Activated T-cell treated with anti-CD3 and anti-CD28 coated beads, Interleukin-2, amount 50 U/mL, for 1 hour (primary cell): ENCODE measurements at places on chromosomes 5 and 9.

GRCh38 chr9:97787551-97787950 lies 65.5 kb upstream of the FOXE1 start:
- no peak for DNase-seq

DNA sequence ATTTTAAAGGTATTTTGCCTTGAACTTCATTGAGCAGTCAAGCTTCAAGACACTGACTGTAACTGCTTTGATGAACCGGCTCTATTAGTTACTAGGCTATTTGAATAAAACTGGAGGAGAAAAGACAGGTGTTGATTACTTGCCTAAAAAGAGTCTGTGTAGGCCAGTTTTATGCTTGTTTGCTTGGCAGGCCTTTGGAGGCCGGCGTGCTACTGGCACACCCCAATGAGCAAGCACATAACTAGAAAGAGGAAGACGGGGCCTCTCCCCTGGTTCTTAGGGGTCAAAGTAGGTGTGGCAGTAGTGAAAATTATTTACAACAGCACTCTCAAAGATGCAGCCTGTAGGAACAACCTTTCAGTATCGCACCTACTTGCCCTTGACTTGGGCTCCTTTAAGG lies 2.1 kb upstream of the ZFR start:
- no peak for DNase-seq

DNA sequence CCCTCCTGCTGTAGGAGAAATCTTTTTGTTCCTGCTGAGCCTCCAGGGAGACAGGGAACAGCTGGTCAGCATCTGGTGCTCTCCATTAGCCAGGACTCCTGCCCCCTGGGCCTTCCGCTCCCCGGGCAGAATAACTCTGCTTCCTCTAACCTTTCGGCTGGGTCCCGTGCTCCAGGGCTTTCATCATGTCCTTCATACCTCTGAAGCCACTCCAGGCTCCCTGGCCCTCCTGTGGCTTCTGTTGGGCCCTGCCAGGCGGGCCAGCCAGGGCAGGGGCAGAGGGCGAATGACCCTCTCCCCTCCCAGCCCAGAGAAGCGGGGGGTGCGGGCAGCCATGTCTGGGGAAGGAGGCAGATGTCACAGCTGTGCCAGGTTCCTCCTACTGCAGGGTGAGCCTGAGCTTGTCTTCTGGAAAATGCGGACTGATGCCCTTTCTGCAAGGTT lies 81.7 kb upstream of the LMX1B start:
- DNase-seq = no peak

DNA sequence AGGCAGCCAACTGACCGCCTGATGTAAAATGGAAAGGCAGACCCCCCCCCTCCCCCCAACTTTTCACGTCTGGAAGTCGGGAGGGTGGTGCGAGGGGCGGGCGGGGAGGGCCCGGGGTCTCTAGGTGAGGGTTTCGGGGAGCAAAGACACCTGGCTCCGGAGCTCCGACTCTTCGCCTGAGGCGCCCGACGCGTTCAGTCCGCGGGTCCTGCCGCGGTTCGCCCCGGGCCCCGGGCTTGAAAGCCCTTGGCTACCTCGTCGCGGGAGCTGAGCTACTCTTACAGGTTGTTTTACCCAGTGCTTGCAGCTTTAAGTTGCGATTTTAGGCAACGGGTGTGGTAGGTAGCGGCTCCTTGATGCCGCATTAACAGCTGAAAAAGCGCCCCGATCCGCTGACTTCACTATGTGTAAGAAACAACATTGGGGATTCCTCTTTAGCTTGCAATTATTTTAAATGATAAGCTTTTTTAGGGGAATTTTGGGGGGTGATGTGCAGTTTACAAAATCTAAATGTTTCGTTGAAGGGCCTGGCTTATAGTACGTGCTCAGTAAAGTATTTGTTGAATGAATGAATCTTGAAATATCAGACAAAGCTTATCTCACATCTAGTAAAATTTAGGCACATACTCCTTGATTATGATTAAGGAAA lies 722 bp downstream of the CDC42SE2 start:
- DNase-seq = peak; percentile 67

GRCh38 chr9:133147412-133148198 lies 16.1 kb downstream of the GBGT1 start:
- peak; percentile 89 for DNase-seq

- no peak for DNase-seq
Measured at GRCh38 chr9:109035684-109036423, 22.6 kb upstream of the CTNNAL1 start.

DNA sequence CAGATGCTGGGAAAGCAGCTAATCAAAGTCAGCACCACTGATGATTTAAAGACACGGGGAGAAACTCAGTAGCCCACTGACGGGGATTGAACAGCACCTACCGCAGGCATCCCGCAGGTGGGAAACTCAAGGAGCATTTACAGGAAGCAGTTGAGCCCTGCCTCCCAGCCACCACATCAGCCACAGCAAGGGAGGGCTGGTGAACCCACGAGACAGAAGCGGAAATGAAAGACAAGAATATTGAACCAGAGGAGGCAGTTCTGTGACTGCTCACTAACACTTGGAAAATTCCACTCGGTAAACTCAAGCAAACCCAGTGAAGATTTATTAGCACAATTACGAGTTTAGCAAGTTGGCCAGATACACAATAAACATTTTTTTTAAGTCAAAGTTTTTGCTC lies 10.6 kb upstream of the FAM163B start:
- peak; percentile 63 for DNase-seq

DNA sequence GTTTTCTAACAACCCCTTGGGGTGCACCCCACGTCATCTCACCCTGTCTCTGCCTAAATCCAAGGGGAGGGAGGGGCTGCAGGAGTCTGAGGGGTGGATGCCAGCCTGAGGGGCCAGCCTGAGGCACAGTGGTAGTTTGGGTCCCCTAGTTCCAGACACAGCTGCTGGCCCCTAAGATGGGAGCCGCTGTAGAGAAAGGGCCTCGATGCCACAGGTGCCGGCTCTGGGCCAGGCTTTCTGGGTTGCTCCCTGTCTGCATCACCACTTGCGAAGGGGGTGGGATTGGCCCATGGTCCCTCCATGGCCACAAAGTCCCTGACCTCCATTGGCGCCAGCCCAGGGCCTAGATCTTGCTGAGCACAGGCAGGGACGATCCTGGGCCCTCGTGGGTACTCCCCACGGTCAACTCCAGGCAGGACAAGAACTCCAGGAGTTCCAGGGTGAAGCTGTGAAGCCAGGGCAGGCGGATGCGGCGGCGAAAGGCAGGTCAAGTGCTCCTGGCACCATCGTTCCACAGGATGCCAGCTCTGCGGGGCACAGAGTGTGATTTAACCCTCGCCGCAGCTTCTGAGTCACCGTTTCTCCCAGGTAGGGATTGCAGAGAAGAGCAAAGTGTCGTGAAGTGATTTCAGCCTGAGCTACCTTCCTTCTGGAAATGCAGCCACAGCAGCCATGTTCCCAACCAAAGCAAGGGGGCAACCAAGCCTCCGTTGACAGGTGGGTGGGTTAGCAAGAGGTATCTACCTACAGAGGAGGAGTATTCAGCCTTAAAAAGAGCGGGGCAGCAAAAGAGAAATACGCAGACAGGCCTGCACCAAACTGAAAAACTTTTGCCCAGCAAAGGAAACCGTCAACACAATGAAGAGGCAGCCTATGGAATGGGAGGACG lies 41.6 kb upstream of the EXOC3 start:
- DNase-seq = no peak

DNA sequence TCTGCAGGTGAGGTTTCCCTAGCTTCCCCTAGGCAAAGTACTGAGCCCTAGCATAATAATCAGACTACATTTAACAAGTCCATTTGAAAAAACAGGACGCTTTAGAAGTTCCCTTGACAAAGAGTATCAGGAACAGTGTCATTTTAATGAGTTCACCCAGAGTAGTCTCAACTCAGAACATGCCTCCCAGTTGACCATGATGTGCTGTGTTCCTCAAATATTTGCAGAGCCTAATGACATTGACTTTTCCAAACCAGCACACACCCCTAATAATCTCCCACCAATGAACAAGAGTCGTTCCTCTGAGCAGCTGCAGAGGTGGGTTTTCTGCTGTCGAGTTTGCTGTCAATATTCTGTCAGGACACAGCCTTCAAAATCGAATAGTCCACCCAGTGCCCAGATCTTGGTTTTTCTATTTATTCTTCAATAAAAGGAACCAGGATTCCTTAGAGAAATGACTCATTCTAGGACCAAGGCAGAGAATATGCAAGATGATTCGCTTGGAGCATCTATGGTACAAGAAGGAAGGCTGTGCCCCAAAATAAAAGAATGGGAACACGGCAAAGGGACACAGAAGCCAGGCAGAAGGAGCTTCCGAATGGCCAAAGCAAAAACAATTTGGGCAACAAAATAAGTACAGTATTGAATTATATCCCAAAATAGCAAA lies 57.6 kb downstream of the OTULIN start:
- DNase-seq = no peak

DNA sequence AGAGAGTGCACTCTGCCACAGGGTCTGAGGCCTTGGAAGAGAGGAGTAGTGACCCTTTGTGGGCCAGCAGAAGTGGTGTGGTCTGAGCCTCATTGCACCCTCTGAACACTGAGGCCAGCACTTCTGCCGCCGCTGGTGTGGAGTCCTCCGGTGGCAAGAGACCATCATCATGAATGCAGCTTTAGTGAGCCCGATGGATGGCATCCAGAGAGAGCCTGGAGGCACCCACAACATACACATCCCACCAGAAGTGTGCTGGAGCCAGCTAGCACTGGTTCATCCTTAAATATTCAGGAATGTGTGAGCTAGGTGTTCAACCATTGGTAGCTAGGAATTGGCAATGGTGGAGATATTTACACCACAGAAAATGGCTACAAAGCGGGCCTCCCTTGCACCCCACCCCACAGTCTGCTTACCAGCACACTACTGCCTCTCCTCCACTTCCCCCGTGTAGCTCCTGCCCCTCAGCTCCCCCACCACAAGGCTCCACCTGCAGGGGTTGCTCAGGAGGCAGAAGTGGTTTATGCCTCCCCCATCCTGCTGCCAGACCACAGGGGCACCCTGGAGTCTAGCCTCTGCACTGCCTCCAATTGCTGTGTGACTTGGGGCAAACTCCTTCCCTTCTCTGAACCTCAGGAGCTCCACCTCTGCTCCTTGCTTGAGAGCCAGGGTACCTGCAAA lies 16.4 kb downstream of the SLC6A7 start:
- DNase-seq = no peak

GRCh38 chr9:75930730-75931321 lies 40.4 kb downstream of the PCSK5 start:
- no peak for DNase-seq

GRCh38 chr5:110255194-110255593 lies 471.3 kb downstream of the TMEM232 start:
- DNase-seq = no peak

DNA sequence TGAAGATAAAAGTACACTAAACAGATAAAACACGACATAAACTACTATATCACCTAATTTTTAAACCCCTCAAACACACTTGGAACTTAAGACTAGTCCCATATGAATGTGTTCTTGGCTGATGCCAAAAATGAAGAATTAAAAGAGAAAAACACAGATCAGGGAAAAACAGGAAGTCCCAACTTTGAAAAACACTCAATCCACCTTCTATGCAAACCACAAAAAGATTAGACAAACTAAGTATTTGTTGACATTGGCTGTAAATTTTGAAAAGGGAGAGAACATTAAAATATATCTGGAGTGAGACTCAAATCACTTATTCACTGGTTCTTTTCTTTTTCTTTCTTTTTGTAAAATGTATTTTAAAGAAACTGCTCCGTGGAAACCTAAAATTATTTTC lies 81.4 kb downstream of the ANKH start:
- DNase-seq = no peak

DNA sequence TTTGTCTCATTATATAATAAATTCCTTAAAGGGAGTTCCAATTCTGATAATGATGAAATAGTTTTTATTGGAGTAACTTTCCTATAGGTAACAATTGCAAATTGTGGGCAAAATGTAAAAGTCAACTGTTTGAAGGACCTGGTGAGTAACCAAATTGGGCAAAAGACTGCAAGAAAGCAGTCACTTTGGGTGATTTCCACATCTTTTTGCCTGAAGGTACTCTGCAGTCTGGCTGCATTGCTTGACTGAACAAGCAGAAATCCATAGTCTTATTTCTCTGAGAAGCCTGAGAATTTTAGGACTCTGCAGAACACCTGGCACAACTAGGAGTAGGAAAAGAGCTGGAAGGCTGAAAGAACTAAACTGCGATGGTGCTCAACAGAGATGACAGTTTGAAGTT lies 114.9 kb downstream of the HOMER1 start:
- DNase-seq = no peak

- peak; percentile 56 for DNase-seq
Measured at GRCh38 chr9:134325096-134325812, 1.0 kb upstream of the RXRA start.

DNA sequence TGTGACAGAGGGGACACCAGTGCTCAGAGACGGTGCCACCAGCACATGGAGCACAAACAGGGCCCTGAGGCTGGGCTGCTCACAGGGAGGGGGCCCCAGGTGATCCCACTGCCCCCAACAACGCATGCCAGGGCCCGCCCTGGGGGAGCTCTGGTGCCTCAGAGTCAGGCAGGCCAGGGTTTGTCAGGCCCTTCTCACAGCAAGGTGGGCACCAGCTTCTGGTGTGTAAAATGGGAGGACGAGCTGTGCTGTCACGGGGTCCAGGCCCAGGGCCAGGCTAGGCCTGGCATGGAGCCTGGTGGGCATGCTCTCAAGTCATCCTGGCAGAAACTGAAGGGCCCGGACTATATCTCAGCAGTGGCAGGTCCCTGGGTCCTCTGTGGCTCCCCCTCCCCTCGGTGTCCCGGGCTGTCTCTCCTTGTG lies 34.5 kb downstream of the PRRT1B start:
- no peak for DNase-seq

DNA sequence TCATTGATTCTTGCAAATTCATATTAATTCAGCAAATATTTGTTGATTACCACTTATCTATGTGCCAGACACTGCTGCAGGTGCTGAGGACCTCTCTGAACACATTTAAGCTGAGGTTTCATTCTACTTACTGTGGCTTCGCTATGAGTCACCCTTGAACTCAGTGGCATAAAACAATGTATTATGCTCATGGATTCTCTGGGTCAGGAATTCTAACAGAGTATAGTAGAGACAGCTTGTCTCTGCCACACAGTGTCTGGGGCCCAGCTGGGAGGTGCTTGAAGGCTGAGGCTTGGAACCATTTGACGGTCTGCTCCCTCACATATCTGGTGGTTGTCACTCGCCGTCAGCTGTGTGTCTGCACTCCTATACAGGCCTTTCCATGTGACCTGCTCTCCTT lies 124.3 kb upstream of the NR3C1 start:
- DNase-seq = no peak

DNA sequence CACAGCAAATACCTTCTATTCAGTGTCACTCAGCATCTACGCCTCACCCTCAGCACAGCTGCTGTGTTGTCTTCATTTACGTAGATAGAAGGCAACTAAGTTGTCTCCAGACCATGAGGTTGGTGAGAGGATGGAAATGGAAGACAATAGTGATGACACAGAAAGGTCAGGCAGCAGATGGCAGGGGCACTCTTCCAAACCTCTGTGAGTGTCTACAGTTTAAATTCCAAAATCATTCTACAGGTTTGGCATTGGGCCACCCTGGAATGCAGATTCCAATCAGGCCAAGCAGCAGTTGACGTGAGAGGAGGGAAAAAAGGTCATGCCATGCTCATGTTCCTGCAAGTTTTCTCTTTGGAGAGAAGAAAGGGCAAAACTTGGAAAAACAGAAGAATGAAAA lies 68.7 kb upstream of the ADAMTSL1 start:
- DNase-seq = no peak

- no peak for DNase-seq
Measured at GRCh38 chr9:89723469-89724100, 118.8 kb downstream of the GADD45G start.

- DNase-seq = no peak
Measured at GRCh38 chr9:129407905-129408452, 212.9 kb downstream of the C9orf50 start.
